ENCODE measurements at places on chromosomes 12 and 14.

DNA sequence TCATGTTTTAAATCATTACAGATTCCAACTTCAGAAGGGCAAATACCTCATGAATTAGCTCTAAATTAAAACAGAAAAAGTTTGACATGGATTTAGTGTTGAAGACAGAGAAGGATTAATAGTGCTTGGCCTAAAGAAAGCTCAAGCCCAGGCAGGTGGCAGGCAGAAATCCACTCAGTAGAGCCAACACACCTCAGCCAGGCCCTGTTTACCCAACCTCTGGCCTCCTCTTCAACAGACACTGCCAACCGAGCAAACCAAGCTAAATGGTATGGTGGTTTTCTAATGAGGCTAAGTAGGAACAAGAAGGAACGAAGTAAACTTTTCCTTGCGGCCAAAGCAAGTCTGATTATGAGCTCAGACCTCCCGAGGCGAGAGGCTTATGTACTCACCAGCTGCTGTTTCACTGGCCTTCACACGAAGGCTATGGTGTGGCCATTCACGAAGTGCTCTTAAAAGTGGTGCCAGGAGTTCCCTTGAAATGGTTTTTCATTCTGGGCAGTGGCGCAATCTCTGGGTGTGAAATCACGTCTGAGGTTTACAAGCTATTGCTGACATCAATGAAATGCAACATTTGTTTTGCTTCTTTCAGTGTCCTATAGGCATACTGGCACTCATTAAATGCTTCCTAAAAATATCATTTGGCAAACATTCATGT is 124.1 kb upstream of the LGR5 start:
- DNase-seq = no peak

- DNase-seq = no peak
Measured at GRCh38 chr12:89924191-89924590, 215.6 kb upstream of the ATP2B1 start.

DNA sequence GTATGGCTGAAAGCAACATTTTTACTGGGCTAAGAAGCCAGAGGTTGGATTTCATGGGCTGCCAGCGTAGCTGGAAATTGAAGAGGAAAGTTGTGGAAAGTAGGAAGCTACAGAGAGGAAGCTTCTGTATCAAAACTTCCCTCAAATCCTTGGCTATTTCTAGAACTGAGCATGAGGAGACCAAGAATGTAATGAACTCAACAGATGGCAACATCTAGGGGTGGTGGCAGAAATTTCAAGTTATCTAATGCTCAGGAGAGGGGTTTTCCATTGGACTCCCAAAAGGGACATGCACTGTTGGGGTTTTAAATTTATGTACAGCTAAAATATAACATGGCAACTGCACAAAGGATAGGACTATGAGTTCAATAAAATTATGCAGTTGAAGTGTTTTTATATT is 151.3 kb downstream of the DHRS2 start:
- no peak for DNase-seq

DNA sequence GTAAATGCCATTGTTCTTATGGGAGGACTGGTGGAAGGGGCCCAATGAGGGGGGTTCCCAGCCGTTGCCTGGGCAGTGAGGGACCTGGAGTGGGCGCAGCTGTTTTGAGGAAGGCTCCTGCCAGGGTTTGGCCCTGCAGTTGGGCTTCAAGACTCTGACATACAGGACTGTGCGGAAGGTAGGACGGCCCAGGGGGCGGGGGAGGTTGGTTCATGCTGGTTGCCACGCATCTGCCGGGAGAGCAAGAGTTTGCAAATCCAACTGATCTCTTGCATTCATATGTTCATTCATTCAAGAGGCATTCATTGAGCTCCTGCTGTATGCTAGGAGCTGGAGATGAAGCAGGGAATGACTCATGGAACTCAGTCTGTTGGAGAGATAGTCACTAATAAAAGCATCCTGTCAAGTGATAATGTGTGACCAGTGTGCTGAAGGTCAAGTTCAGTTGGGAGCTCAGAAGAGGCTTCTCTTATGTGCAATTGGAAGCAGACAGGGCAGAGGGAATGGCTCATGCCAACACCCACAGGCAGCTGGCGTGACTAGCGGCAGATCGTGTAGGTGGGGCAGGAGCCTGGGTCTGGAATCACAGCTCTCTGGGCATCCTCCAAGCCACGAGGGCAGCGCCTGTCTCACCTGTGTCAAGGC is 7.8 kb downstream of the SH2B3 start:
- DNase-seq = no peak
